Stimulated activated CD4-positive, alpha-beta T cell treated with anti-CD3 and anti-CD28 coated beads, Interleukin-15, amount 100 ng/mL, for 24 hours (primary cell): ENCODE measurements at places on chromosomes 6 and 20.
A peak's percentile ranks its signal among the peaks of the same experiment; 100 is the strongest.

- DNase-seq: peak; percentile 73
Observed at GRCh38 chr20:8305449-8305978, 173.4 kb downstream of the PLCB1 start.

- no peak for DNase-seq
Observed at GRCh38 chr6:136148051-136148450, 102.1 kb downstream of the MTFR2 start.

DNA sequence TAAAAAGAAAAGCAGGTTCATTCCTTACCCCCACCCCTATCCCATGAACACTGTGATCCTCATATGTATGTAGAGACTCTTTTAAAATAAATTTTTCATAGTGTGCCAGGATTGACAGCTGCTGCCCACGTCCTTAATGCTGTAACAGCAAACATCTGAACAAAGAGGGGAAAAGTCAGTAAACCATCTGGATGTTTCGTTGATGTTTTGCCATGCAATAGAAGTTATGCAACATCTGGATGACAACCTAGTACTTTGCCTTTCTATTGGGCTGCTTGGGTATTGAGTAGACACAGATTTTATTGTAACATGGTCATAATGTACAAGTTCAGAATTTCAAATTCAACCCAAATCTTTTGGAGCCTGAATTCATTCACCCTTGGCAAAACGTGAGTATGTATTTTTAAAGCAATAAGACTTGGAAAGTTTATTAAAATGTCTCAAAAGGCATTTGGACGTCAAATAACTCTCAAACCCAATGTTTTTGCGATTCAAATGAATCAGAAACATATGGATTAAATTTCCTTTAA is 500.3 kb downstream of the DHX35 start:
- no peak for DNase-seq

DNA sequence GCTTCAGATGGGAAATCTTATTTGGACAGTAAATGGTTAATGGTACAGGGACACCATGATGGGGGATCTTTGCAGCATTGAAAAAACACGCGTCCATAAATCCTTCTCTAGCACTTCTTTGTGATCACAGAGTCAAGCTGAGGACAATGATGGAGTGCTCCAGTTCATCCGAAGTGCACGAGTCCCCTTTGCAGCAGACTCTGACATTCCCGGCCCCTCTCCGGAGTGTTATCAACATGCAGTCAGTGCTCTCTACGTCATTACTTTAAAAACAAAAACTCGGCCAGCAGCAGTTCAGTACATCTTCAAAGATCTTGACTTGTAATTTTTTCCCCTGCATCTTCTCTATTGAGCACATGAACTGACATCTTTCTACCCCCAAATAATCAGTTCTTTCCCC is 185.5 kb upstream of the AKAP12 start:
- DNase-seq: no peak

GRCh38 chr6:161809971-161810370 is 536.1 kb upstream of the AGPAT4 start:
- no peak for DNase-seq

DNA sequence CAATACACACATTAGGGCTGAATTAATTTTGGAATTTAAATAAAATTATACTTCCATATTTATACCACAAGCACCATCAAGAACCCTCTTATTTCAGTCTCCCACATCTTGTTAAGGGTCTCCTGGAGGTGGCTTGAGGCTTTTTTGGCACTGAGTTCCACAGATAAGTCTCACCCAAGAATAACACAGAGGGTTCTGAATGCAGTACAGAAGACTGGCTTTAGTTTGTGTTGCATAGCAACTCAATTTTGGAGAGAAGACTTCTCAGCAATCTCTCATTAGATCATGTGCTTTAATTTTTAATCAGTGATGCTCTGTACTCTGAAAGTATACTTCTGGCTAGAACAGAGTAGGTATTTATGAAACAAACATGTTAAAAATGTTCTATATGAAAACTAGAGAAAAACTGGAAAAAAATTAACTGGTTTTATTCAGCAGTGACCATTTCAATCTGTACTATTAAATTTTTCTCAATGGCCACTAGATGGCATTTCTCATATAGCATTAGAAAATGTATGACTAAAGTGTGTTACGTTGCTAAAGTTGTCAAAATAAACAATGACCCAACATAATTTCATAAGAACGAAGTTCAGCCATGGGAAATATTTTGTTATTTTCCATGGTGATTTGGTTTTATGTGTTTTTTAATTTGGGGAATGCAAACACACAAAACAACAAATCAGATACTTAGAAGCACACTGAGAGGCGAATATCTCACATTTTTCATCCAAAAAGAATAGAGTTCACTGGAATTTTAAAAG is 32.7 kb upstream of the MAP7 start:
- no peak for DNase-seq

DNA sequence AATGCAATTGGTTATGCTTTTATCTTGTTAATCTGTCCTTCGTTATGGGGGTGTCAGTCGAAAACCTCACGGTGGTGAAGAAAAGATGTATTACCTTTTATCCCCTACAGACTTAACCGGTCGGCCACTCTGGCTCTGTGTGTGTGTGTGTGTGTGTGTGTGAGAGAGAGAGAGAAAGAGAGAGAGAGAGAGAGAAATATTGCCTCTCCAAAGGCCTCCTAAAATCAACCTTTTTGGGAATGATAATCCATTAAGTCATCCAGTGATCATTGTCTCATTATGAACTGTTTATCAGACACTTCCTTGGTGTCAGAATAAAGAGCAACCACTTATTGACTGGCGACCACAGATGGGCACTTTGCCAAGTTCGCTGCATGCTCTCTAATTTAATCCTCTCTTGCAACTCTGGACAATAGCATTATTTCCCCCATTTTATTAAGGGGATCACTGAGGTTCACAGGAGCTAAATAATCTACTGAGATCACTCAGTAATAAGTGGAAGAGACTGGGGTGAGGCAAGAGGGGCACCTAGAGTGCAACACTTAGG is 30.7 kb downstream of the SLC35D3 start:
- no peak for DNase-seq

DNA sequence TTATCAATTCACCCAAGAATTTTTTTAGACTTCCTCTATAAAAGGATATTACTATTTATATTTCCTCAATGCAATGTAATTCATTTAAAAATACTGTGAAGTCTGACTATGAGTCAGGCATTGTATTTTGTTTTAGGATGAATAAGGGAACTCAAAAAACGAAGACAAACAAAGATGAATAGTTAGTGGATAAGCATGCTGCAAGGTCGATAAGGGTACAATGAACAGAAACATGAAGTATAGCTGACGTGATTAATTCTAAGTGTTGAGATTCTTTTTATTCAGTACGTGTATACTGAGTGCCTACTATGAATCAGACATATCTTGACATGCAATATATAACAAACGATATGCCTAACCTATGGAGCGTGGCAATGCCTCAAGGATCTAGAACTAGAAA is 105.4 kb downstream of the PDE10A start:
- no peak for DNase-seq

- no peak for DNase-seq
Observed at GRCh38 chr6:46414398-46414797, 76.9 kb downstream of the RCAN2 start.

- no peak for DNase-seq
Observed at GRCh38 chr20:25476106-25477013, 68.9 kb downstream of the GINS1 start.

DNA sequence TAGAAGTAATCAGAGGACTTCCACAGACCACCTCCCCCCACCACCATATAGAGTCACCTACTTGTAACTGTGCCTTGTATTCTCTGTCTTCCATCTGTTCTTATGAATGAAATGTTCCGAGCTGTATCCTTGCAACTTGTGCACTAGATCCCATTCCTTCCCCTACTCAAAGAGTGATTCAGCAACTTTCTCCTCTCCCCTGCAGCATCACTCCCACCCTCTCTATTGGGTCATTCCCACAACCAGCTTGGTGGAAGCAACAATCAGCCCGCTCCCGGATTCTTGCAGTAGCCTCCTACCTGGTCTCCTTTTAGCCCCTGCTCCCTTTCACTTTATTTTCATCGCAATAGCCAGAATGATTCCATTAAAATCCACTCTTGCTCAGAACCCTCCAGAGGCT is 34.9 kb upstream of the REV3L start:
- DNase-seq: no peak

GRCh38 chr6:132322398-132322797 is 78.9 kb downstream of the MOXD1 start:
- no peak for DNase-seq
